ENCODE measurements at places on chromosomes 2 and 18.

GRCh38 chr2:7707723-7708122, 790.5 kb downstream of the RNF144A start:
- no peak for DNase-seq

- DNase-seq, result no peak
These were observed 60.5 kb downstream of the PMAIP1 start for GRCh38 chr18:59960272-59960671.

GRCh38 chr2:112705575-112705974, 15.2 kb upstream of the NT5DC4 start:
- DNase-seq, result no peak

DNA sequence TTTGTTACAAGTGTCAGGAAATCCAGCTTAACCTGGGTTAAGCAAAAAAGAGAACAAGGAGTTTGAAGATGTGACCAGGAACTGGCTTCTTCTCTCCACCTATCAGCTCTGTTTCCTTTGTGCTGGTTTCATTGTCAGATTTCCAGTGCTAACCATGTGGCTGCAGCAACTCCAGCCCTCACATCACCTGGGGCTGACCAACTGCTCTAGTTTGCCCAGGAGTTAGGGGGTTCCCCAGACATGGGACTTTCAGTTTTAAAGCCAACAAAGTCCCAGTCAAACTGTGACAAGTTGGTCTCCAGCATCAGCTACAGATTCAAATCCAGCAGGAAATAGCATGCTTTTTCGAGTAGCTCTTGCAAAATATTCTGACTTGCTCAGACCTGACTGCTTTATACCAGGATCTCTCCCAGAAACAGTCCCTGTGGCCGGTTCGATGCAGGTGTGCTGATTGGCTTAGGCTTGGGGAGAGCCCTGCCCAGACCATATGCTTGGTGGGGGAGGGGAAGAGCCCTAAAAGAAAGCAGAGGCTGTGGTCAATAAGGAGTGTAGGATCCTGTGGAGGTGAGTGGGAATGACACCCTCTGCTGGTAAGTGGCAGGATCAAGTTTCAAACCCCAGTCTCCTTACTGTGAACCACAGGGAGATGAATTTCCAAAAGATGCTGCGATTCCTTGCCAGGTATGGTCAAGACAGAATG, 49.5 kb downstream of the KCNE4 start:
- DNase-seq, result no peak

- no peak for DNase-seq
These were observed 156.9 kb upstream of the GLI2 start for GRCh38 chr2:120578576-120579352.

DNA sequence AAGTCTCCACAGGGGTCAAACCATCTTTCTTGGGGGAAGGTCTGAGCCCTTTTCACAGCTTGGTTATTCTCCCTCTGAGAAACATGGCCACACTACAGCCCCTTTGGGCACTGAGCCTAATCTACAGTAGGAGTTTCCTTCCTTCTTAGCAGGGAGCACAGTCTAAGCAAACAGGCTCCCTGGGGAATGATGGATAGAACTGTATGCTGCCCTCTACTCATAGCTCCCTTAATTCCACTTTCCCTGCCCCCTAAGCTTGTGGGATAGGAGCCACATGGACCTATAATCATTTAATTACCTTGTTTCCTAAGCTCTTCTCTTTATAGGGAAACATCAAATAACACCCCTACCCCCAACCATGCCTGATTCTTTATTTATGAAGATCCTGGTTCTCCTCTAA, 442.1 kb upstream of the MEX3C start:
- no peak for DNase-seq

GRCh38 chr18:53411511-53411910, 813.0 kb downstream of the MBD2 start:
- no peak for DNase-seq

- no peak for DNase-seq
These were observed 155.1 kb downstream of the SMAD7 start for GRCh38 chr18:48795696-48796095.

Data from activated CD4-positive, alpha-beta T cell treated with anti-CD3 and anti-CD28 coated beads, Interleukin-2, amount 50 U/mL, for 4 hours (primary cell).